ENCODE measurements at places on chromosomes 11 and 22. TPM values are rescaled to one million over a fixed set of nuclear protein-coding genes. Genes with fewer than 3 reads are reported as not detected.

FGF4 gene
- not detected for total RNA-seq

DGAT2 gene
- 2.3 TPM for total RNA-seq

OR10G8 gene
- not detected for total RNA-seq

BTBD18 gene
- not detected for total RNA-seq

ART1 gene
- not detected for total RNA-seq

PGA5 gene
- not detected for total RNA-seq

VWCE gene
- 0.78 TPM for total RNA-seq

YPEL4 gene
- total RNA-seq: 0.43 TPM
